ENCODE measurements at places on chromosomes 16 and 17. TPM values are rescaled to one million over a fixed set of nuclear protein-coding genes. Genes with fewer than 3 reads are reported as not detected.

The PLLP gene
- 1.2 TPM for total RNA-seq

The WFDC1 gene
- 0.52 TPM for total RNA-seq

The SYNGR3 gene
- total RNA-seq: 1.2 TPM

The CCL17 gene
- total RNA-seq: 32.6 TPM

The PIK3R5 gene
- total RNA-seq: 15.2 TPM

The TRIM37 gene
- 17.1 TPM for total RNA-seq

- H3K36me3 ChIP-seq: no peaks in the 10 kb centered on the region
- no peaks in the 10 kb centered on the region for H3K4me1 ChIP-seq
- no peak overlapping the region for H3K4me3 ChIP-seq
- no peaks in the 10 kb centered on the region for H3K27me3 ChIP-seq
- no peak overlapping the region for H3K27ac ChIP-seq
Measured at GRCh38 chr16:66383551-66383950, 17.1 kb downstream of the CDH5 start.

GRCh38 chr16:10888320-10888937 is 11.4 kb downstream of the CIITA start:
- H3K27ac ChIP-seq: no peak overlapping the region
- H3K4me3 ChIP-seq: no peak overlapping the region
- no peaks in the 10 kb centered on the region for H3K36me3 ChIP-seq
- no peaks in the 10 kb centered on the region for H3K27me3 ChIP-seq
- H3K4me1 ChIP-seq: peaks cover 12% of the 10 kb centered on the region

- no peak for DNase-seq
- no peak overlapping the region for H3K27ac ChIP-seq
- no peak overlapping the region for H3K4me3 ChIP-seq
- H3K4me1 ChIP-seq: no peaks in the 10 kb centered on the region
- peaks cover 22% of the 10 kb centered on the region for H3K27me3 ChIP-seq
Measured at GRCh38 chr16:86019446-86020047, 120.6 kb downstream of the IRF8 start.

DNA sequence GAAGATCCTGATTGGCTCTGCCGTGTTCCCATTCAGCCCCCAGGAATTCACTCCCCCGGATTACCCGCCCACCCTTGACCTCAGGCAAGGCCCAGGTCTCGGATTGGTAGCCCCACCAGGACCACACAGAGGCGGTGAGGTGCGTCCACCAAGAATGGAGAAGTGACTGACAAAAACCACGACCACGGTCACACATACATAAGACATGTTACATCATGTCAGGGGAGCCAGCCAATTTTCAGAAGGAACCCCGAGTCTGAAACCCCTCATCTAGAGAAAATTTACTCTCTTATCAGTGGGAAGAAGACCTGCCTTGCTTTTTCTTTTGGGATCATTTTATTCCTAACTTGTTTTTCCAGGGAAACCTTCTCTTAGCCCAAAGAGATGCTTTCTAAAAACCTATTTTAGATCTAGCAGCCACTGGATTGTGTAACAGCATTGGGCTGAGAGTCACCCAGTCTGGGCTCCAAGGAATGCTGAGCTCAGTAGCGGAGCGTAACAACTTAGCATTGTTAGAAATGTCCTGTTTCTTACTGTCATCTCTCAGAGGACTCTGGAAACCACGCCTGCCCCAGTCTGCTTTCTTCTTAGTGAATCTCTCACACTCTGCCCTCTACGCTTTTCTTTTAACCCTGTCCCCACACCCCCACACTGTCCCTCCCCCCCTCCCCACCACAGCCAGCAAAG is 164.1 kb downstream of the CMIP start:
- no peak overlapping the region for H3K27ac ChIP-seq
- H3K4me3 ChIP-seq: no peak overlapping the region
- DNase-seq: no peak
- peaks cover 9% of the 10 kb centered on the region for H3K4me1 ChIP-seq

- H3K27ac ChIP-seq: no peak overlapping the region
- no peaks in the 10 kb centered on the region for H3K27me3 ChIP-seq
- no peak for DNase-seq
- H3K36me3 ChIP-seq: no peaks in the 10 kb centered on the region
- H3K4me3 ChIP-seq: no peak overlapping the region
Measured at GRCh38 chr17:67253384-67253783, 8.4 kb upstream of the HELZ start.

- H3K4me3 ChIP-seq: no peak overlapping the region
- no peaks in the 10 kb centered on the region for H3K4me1 ChIP-seq
- no peaks in the 10 kb centered on the region for H3K27me3 ChIP-seq
- no peaks in the 10 kb centered on the region for H3K36me3 ChIP-seq
- no peak overlapping the region for H3K27ac ChIP-seq
- DNase-seq: no peak
Measured at GRCh38 chr17:66126231-66126630, 65.7 kb downstream of the CEP112 start.

GRCh38 chr17:74201250-74201649 is 2.2 kb upstream of the RPL38 start:
- H3K27me3 ChIP-seq: peaks cover 62% of the 10 kb centered on the region
- peaks cover 21% of the 10 kb centered on the region for H3K4me1 ChIP-seq

All from thymus (tissue), 14 donors.